SW 1271 (cell line): ENCODE measurements at places on chromosomes 5 and 9.

GRCh38 chr9:137044502-137045177, 1.3 kb downstream of the NPDC1 start:
- DNase-seq: no peak

- DNase-seq: no peak
These were observed 4.8 kb upstream of the HAND1 start for GRCh38 chr5:154482528-154483449.

GRCh38 chr5:89988998-89989655, 420.4 kb downstream of the CETN3 start:
- DNase-seq: no peak

DNA sequence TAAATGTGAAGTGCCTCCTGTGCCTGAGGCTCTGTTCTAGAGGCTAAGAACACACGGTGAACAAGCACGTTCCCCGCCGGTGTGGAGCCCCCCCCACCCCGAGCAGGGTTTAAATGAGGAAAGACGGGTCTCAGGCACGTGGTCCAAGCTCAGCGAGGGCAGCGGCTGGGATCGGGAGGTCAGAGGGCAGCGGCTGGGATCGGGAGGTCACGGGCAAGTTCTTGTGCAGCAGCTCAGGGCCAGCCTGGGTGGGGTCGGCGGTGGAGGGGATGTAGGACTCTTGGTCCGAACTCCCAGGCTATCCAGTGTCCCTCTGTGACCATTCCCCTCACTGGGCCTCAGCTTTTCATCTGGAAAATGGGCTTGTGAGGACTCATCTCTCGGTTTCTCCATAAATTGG, 2.7 kb upstream of the GBGT1 start:
- DNase-seq: no peak

DNA sequence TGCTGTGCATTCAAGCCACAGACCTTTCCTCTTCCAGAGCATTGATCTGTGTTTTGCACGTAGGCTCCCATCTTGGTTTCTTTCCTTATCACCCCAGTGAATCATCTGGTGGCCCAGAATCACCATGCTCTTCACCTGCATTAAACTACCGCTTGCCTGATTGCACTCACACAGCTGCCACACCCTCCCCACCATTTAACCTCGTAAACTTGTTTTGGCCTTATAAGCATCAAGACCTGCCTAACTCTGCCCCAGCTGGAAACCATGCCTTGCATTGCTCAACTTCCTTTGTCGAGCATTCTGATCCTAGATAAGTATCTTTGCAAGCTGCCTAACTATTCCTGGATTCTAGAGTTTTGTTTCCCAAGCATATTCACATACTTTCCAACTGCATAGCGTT, 369.6 kb upstream of the SEMA6A start:
- DNase-seq: no peak

DNA sequence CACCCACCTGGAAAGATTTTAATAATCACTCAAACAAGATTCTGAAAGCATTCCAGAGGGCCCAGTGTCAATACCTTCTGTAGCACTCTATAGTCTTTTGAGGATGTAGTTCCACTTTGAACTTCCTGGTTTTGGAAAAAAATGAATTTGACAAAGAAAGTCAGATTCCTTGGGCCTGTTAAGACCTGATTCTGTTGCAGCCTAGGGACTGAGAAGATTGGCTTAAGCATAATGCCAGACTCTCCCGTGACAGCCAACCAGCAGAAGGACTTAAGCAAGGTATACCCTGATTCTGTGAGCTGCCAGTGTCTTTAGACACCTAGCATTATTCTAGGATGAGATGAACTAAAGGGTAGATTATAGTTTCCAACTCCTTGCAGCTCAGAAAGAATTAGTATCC, 6.8 kb downstream of the SPINK5 start:
- no peak for DNase-seq

DNA sequence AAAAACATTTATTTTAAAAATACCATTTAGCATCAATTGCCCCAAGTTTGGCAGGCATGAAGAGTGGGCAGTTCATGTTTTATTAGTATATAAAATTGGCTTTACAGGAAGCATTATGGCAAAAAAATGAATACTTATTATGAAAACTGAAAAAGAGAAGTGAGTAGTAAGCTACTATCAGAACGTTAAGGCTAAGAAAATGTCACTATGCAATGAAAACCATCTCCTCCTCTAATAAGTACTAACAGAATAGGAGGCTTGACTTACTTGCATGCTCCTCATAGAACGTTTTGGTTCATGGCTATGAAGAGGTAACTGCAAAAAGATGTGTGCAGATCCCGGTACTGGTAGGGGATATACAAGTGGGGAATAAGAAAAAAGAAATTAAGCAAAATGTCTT, 23.6 kb downstream of the TICAM2 start:
- DNase-seq: no peak

GRCh38 chr5:100771181-100771580, 131.9 kb downstream of the ST8SIA4 start:
- DNase-seq: no peak

- DNase-seq: no peak
These were observed 246.4 kb downstream of the FAM114A2 start for GRCh38 chr5:153792305-153792704.

DNA sequence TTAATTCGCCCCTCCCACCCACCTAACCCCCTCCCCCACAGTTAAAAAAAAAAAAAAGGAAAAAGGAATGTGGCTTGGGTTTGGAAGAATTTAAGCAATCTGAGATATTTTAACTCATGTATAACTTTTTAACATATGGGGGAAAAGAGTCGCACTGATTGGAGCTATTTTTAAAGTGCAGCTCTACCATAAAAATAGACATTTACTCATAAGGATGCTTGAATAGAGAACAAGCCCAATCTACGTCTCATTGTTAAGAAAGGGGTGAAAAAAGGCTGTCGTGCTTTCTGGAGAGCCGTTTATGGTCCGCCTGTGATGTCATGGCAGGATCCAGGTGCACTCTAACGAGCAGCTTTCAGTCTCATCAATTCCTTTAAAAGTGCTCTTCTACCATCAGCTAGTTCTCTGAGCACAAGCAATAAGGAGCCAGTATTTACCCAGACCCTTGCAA, 142.4 kb downstream of the ELAVL2 start:
- no peak for DNase-seq

GRCh38 chr5:92147798-92148197, 764.7 kb upstream of the ARRDC3 start:
- DNase-seq: no peak

DNA sequence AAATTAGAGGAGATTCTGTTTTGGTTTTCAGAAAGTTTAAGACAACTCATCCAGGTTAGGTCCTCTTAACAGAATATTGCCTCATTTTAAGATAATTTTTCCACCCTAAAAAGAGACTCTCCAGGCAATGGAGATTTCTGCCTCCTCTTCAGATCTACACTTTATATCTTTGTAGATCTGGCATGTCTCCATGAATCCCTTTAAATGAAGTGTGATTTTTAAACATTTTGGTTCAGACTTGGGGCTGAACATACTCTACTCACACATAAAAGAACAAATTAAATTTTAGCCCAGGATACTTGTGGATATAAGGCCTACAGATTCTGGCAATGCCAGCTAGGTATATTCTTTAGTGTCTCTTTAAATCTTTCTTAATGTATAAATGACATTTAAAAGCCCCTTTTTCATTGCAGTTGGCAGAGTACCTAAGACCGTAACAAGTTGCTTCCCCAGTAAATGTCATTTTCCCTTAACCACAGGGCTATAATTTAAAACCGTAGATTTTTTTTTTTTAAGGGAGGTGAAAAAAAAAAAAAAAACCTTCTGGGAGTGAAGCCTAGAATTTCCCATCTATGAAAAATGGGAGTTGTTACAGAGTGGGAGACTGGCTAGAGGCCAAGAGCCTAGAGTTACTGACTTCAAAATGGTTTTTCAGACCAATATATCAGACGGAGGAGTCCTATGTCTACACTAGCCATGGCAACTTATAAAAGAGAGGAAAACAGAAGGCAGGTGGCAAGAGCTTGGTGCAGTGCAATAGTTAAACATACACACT, 207.8 kb upstream of the TARS1 start:
- no peak for DNase-seq

- DNase-seq: no peak
These were observed 42.3 kb downstream of the RNF180 start for GRCh38 chr5:64207978-64208377.

GRCh38 chr9:113298311-113298710, 4.9 kb downstream of the RNF183 start:
- DNase-seq: no peak

DNA sequence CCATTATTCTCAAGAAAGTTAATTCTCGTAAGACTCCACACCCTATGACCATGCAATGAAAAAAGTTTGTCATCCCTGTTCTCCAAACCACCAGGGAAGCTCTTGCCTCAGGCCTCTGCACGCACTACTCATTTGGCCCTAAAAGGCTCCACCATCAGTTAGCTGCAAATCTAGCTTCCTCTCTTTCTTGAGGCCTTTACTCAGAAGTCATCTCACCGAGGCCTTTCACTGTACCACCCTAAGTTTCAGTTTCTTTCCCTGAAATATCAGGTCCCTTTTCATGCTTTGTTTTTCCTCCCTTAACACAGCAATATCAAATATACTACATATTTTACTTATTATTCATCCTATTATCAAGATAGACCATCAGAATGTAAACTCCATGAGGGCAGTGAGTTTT, 39.1 kb downstream of the OXCT1 start:
- no peak for DNase-seq

DNA sequence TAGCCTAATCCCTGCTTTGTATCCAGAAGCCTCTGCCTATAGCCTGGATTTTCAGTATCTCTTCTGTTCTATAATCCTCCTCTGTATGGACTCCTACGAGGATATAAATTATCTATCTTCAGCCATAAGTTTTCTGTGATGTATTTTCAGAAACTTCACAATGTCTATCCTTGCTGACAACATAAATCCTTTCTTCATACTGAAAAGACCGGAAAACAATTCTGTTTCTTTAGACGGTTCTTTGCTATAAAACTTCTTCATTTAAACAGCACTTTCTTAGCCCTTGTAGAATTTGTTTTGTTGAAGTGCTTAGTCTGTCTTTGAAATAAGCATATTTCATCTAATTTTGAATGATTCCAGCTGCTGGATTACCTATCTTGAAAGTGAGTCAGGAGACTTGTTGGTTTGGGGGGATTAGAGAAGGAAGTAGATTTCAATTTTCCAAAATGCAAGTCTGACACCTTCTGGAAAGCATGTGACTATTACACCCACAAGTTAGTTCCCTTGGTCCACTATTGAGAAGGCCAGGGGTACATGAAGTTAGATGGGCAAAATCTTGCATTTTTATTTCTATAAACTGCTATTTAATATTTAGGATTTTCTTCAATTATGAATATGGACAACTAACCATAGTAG, 96.3 kb upstream of the RANBP3L start:
- DNase-seq: no peak

DNA sequence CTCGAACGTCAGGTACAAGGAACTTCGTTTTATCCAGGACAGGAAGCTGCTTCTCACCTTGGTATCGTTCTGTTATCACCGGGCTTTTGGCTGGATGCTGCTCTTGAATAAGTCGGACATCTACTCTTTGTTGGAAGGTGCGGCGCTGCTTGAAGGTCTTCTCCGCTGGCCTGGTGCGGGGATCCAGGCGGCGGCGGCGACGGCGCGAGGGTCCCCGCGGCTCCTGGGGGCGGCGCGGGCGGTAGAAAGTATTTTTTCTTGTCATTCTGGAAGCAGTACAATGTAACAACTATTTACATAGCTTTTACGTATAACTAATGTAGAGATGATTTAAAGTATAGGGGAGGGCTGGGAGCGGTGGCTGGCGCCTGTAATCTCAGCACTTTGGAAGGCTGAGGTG, 52.3 kb downstream of the ACER2 start:
- DNase-seq: no peak

GRCh38 chr9:107142896-107143603, 140.0 kb upstream of the RAD23B start:
- DNase-seq: no peak
